ENCODE measurements at places on chromosomes 11 and 22.

- peak; percentile 83 for DNase-seq
Observed at GRCh38 chr11:14578541-14578956, 58.4 kb upstream of the PSMA1 start.

DNA sequence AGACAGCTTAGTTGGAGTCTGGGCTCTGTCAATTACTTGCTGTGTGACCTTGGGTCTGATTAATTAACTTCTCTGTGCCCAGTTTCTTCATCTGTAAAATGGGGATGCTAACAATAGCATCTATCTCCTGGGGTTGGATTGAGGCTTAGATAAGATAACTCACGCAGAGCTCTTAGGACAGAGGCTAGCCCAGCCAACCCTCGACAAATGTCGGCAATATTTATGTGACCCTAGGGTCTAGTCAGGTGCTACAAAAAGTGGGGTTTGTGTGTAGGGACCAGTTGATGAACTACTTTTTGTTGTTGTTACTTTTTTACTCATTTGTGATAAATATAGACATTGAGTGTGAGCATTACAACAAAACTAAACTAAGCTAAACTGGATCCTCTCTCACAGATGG is 22.4 kb downstream of the SYT13 start:
- DNase-seq, result no peak

DNA sequence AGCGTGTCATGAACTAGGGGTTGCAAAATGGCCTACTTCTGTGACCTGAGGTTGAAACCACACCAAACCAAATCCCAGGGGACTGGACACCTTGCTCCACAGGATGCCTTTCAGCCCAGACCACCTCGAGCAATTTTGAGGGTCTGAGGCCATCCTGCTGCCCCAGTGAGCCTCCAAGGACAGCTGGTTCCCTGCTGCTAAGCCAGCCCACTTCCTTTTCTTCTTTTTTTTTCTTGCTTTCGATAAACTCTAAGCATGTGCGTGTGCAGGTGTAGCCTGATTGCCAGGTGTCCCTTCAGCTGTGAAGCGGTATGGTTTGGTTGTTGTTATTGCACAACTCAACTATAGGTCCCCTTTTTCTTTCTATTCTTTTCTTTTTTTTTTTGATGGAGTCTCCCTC is 2.7 kb downstream of the CRYBB1 start:
- DNase-seq, result no peak

DNA sequence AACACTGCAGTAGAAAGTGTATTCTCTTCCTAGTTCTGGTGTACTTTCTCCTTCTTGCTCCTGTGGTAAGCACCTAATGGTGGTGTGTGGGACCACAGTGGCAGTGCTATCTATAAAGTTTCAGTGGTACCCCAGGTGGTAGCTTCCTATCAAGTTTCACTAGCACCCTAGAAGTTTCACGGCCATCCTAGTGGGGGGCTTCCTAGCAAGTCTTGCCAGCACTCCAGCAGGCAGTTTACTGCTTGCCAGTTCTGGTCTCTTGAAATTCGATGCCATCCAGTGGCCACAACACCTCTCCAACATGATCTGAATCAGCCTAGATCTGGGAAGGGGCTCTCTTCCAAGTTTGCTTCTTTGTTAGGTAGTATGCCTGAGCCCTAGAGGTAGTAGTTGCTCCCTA is 229.6 kb downstream of the SWAP70 start:
- no peak for DNase-seq

DNA sequence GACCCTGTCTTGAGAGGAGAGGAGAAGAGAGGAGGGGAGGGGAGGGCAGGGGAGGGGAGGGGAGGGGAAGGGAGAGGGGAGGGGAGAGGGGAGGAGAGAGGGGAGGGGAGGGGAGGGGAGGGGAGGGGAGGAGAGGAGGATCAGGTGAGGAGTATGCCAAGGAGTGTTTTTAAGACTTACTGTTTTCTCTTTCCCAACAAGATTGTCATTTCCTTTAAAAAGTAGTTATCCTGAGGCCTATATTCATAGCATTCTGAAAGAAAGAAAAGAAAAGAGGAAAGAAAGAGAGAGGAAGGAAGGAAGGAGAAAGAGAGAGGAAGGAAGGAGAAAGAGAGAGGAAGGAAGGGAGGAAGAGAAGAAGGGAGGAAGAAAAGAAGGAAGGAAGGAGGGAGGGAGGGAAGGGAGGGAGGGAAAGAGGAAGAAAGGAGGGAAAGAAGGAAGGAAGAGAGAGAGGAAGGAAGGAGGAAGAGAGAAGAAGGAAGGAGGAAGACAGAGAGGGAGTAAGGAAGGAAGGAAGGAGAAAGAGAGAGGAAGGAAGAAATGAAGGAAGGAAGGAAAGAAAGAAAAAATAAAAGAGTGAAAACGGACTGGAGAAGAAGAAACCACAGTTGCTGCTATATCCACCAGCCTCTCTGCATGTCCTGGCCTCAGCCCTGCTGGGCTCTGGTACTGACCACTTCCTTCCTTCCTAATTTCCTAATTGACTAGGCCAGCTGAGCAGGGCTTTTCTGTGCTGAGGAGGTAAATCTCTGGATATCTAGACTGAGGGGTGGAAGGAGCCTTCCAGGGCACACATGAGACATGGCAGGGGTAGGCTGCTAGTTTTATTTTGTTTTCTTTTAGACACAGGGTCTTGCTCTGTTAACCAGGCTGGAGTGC is 1.1 kb upstream of the SAA1 start:
- DNase-seq, result no peak

DNA sequence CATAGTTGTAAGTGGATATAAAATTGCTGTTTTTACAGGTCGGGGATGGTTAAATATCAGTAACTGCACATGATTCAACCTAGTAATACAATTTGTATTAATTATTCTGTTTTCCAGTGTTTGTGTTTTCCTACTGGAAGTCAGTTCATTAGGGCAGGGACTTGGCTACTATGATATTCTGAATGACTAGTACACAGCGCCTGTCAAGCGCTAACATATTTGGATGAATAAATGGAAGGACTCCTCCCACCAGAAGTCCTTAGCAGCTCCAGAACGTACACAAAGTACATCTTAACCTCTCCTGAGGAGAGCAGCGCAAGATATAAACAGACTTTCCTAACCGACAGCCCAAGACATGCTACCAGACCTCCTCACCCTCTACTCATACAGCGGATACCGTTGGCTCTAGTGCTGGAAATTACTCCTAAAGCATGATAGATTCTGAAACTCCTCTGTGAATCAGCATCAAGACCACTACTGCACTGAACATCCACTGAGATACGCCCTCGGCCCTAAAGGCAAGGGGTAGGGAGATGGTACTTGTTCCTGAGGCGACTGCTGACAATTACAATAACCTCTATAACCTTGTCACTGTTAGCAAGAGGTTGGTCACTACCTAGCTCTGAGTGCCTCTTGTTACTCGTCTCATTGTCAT is 79.1 kb downstream of the RDX start:
- DNase-seq, result no peak

DNA sequence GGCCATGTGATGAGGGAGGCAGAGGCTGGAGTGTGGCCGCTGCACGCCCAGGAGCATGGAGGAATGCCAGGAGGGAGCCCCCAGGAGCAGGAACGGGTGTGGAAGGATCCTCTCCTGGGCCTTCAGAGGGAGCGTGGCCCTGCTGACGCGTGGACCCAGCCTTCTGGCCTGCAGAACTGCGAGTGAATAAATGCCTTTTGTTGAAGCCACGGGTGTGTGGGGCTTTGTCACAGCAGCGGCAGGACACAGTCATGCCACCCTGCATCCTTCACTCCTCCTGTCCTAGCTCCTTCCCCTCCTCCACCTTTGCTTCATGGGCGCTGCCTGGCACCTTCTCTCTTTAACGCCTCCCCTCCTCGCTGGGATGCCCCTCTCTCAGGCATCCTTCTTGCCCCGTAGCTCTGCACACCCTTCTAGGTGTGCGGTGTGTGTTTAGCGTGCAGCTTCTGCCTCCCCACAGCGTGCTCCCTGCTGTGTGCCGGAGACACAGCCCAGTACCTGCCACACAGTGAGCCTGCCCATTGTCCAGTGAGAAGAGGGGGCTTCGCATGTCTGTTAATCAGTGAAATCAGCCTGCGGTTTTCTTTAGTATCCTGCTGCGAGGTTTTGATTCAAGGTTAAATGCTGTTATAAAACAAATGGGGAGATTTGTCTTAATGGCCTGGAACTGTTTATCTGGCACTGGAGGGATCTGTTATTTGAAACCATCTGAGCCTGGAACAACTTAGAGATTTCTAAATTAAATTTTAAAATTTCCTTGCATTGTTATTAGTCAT is 459.6 kb downstream of the TBC1D22A start:
- DNase-seq, result no peak

DNA sequence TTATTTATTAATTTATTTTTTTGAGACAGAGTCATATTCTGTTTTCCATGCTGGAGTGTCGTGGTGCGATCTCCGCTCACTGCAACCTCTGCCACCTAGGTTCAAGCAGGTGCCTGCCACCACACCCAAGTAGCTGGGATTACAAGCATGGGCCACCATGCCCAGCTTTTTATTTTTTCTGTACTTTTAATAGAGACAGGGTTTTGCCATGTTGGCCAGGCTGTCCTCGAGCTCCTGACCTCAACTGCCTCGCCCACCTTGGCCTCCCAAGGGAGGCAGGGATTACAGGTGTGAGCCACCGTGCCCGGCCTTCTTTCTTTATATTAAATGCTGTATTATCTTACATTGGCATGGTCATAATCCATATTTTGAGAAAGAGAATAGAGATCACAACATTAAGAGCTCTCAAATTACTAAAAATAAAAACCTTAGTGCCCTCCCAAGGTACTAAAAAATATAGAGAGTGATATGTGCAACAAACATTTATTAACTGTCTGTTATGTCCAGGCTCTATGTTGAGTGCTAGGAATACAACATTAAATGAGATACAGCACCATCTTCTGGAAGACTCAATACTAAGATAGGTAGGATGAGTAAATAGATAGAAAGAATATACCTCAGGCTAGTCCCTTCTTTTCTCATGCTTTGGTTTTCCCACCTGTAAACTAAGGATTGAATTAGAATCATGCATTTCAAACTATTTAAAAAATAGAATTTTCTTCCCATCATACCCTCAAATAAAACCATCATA is 84.1 kb downstream of the BBOX1 start:
- no peak for DNase-seq

DNA sequence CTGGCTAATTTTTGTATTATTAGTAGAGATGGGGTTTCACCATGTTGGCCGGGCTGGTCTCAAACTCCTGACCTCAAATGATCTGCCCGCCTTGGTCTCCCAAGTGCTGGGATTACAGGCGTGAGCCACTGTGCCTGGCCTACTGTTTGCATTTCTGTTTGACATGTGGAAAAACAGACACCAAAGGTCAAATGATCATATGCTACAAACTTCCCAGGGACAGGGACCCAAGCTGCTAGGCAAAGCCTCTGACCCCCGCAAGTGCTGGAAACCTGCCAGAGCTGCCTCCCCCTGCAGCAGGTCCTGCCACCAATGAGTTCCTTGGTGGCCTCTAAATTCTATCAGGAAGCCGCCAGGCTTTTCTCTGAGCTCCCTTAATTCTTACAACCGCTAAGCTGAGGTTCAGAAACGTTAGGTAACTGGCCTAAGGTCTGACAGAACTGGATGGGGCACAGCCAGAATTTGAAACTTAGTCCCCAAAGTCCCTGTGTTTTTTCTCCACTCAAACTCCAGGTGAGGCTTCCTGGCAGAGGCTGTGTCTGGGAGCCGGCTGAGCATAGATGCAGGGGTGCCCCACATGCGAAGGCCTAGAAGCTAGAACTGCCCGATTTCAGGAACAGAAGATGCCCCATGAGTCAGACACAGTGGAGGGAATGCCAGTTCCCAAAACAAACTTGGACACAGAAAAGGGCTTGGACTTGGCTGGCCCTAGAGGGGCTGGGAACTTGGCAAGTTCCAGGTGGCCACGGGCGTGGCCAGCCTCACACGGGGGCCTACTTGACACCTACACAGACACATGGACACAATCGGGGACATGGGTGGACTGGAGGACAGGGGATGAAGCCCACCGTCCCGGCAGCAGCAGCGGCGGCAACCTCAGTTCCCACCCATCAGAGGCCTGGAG is 7.4 kb downstream of the CSNK1E start:
- no peak for DNase-seq

DNA sequence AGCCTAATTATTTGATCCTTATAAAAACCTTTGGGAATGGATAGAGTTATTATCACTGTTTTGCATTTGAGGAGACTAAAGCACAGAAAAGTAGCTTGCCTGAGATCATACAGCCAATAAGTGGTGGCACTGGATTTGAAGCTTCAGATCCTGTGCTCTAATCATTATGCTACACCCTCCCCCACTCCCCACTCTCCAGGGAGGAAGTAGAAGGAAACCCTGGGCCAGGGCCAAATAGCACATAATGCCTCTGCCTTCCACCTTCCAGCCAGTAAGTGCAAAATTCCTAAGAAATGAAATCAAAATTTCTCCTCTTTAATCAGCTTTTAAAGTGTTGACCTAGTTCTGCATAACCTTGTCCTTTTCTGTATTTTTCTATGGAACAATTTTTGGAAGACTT is 61.6 kb downstream of the SIK2 start:
- no peak for DNase-seq

Measured in CD14-positive monocyte (primary cell).